ENCODE measurements at places on chromosomes 5 and 9.
A peak's percentile ranks its signal among the peaks of the same experiment; 100 is the strongest.

DNA sequence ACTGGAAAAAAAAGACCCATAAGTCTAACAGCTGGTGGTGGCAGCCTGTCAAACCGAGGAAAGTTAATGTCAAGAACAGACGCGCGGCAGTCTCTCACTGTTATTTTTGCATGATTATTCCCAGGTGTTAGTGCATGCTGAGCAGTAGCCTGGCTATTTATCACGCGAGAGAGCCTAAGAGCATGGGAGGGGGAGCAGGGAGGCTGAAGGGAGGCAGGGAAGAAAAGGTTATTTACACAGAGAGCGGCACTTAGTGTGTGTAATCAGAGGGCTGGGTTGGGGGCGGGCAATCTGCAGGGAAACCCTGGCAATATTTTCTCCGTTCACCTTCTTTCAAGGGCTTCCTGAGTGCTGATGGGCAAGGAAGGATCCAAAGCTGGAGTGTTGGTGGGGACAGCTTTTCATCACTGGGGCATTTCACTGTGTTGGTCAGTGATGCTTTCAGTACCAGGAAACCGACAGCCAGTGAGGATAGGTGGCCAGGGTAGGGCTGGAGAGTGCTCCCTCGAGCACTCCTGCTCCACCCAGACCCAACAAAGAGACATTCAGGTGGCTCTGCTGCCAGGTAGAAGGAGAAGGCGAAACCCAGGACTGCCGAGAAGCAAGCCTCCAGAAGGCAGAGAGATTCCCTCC lies 39.6 kb downstream of the ZNF608 start:
- no peak for DNase-seq

DNA sequence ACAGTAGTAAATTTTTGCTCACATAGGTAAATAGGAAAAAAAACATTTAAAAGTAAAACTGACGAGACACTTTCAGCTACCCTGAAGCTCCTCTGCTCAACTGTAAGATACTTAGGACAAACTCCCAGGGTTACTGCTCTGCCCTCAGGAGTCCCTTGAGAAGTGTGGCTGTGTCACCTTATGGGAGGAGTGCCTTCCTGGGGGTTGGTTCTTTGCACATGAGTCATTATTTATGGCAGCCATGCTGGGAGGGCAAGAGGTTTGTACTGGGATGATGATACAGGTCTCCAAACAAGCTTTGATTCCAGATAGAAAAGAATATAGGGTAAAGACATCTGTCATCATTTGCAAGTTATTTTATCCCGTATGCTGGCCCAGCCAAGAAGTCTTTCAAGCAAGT lies 45.9 kb downstream of the TTC1 start:
- no peak for DNase-seq

DNA sequence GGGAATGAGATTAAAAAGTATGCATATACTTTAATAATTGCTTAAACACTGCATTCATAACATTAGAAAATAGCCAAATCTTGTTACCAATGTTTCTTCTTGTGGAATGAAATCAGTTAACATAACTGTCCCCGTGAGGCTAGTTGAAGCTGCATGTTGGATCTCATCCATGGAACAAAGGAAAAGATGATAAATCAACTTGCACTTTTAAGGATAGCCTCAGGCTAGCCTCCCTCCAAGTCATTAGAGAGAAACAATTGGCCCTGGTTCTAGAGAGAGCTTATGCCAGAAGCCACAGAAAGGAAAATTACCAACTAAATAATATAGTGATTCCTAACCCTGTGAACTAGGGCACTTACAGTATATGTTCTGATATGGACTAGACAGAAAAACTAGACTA lies 66.9 kb downstream of the GRIN3A start:
- no peak for DNase-seq

DNA sequence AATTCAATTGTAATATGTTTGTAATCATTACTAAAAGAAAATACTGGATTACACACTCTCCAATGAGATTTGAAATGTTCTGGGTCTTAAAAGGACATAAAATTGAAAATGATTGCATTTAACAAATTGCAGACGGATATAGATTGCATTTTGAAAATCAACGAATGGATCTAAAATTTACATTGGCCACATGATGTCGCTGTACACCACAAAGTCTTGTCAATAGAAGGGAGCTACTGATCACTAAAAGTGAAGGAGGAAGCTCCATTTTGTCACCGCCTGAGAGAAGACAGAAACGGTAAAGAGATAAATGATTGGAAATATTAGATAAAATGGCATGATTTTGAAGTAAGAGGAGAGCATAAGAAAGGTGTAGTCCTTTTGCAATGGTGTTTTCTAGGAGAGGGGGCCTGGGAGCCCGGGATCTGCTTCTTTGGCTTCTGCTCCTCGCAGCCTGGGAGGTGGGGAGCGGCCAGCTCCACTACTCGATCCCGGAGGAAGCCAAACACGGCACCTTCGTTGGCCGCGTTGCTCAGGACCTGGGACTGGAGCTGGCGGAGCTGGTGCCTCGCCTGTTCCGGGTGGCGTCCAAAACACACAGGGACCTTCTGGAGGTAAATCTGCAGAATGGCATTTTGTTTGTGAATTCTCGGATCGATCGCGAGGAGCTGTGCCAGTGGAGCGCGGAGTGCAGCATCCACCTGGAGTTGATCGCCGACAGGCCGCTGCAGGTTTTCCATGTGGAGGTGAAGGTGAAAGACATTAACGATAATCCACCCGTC lies at the start of gene PCDHA1:
TSS of gene PCDHA1 (plus strand) at position 236 of the 782 bp plus-strand sequence.
- DNase-seq = no peak

- no peak for DNase-seq
These were observed 20.8 kb upstream of the TCERG1 start for GRCh38 chr5:146426305-146426704.

GRCh38 chr9:106423575-106423974 lies 439.4 kb upstream of the ZNF462 start:
- DNase-seq = no peak

- peak; percentile 40 for DNase-seq
These were observed 16.0 kb downstream of the TRMO start for GRCh38 chr9:97906236-97906831.

DNA sequence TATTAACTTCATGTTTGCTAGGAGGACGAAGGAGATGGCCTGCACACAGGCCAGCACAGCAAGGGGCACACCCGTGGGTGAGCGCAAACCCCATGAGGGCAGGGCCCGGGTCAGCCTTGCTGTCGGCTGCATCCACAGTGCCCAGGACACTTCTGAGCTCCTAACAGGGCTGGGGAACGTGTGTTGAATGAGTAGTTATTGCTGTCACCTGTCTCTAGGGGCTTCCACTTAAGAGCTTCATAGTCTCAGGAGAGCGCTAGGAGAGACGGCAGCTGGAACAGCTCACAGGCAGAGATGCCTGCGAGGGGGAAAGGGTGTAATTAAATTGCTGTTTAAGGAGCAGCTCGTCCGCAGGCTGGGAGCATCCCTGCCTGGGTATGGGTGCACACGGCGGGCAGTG lies 91.4 kb upstream of the NEURL1B start:
- no peak for DNase-seq

DNA sequence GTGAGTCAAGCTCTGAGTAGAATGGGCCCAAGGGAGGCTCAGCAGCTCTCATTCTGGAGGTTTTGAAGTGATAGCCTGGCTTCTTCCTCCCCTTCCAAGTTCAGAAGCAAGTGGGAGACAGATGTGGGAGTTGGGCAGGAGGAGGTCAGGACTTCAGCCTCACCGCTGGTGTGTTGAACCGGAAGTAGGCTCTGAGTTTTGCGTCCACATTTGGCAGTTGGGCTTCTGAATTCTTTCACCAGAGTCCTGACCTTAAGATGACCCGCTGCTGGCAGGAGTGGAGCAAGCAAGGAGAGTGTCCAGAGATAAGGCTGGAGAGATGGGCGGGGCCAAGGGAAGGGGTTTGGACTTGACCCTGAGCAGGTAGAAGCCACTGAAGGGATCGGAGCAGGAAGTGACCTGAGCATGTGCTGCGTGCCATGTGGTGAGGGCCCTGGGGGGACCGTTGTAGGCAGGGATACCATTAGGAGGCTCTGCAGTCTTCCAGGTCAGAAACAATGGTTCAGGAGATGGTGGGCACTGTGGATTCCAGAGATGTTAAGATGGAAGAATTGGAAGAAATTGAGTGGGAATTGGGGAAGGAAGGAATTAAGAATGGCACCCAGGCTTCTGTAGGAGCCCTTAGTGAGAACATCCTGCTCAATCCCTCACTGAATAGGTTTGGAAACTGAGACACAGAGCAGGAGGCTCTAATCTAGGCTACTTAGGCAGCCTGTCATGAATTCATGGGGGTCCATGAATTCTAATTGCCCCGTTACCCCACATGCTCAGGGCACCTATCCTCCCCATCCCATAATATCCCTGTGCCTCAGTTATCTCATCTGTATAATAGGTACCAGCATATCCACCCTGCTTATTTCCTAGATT lies 25.9 kb downstream of the GALNT12 start:
- no peak for DNase-seq

GRCh38 chr5:146213210-146213826 lies 9.9 kb downstream of the RBM27 start:
- no peak for DNase-seq

GRCh38 chr9:107214915-107215314 lies 68.2 kb upstream of the RAD23B start:
- no peak for DNase-seq

DNA sequence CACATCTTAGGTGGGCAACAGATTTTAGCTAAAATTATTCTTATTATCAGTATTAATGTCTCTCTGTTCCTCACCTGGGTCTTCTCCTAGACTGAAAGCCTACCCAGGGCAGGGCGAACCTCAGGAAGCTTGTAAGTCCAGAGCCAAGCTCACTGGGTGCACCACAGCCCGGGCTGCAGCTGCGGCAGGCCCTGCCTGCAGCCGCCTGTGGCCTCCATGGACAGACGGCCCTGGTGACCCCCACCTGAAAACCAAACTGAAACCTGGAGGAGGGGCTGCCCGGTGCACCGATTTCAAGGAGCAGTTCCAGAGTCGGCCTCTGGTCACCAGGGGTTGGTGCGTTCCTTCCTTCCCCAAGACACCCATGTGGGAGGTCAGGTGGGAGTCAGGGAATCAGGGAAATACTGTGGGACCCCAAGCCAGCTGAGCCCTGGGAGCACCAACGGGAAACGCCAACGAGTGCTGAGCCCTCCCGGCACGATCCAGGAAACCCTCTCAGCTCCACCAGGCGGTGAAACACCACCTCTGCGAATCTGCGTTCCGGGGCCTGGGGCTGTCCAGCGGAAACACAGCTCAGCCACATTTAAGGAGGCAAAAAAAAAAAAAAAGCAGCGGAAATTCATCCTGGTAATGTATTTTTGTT lies 68.6 kb upstream of the PPP1R26 start:
- DNase-seq = no peak

DNA sequence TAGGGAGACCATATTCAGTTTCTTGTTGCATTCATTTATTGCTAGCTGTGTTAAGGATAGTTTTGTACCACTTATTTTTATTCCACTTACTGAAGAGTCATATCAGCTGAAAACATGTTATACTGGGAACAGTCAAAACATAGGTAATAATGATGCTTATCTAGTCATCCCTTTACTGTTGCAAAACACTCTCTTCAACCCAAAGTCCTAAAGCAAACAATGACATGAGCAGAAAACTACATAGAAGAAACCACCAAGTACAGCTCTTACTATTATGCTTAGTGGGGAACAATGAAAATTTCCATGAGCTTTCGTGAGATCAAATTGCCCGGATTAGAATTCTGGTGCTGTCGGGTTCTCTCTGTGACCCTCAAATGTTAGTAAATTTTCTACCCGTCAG lies 681.4 kb downstream of the NR2F1-AS1 start:
- DNase-seq = no peak

DNA sequence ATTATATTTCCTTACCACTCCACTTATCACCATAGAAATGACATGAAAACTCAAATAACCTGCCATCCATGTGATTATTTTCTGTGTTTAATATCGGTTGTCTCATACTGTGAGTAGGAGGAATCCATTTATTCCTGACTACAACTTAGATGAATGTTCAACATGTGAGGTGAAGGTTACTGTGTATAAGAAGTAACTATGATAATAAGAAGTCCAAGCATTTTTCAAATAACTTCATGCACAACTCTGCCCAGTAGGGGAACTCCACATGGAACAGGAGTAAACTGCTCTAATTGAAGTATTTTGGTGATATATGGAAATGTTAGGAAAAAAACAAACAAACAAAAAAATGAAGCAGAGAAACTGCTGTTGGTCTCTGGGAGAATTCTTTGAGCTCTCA lies 447.5 kb upstream of the GRIN3A start:
- DNase-seq = no peak

- peak; percentile 7 for DNase-seq
These were observed 74.5 kb downstream of the CDKN2A start for GRCh38 chr9:21919377-21920362.

DNA sequence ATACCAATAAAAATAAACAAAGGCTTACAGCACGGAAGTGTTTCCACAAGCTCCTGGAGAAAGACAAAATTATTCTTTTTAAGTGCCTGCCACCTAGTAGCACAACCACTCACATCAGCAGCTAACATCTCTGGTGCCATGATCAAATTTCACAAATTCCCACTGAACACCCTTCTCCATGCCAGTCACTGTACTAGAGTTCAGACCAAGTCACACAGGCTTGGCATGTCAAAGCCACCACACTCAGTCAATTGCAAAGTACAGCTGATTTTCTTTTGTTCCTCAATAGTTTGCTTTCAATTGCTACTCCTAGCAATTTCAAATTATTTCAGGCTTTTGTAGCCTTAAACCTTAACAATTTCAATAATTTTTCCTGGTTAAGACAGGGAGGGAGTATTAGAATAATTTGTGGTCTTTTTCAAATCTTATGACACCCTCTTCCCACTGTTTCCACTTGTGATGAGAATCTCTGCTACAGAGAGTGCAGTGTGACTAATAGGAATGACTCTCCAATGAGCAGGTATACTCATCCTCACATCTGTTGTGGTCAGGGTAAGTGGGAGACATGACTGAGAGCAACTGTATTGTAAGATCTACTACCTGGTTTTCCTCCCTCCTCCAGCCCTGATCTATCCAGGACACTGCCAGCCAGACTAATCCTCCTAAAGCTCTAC lies 46.2 kb downstream of the RNF145 start:
- no peak for DNase-seq

DNA sequence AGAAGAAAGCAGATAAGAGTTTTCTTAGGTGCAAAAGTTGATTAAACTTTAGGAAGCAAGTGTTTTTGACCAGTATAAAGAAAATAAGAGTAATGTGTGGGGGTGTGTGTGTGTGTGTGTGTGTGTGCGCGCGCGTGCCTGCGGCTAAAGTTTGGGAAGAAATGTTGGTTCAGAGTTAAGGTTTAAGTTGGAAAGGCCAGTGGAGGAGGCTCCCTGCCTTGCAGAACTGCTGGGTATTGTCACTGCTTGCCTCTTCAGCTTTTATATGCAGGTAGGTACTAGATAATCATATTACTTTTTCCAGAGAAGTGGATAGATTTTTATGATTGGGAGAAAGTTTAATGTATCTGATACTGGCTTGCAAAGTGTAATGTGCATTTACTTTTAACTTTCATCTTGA lies 2.0 kb downstream of the PIK3R1 start:
- DNase-seq = no peak

Data from effector memory CD4-positive, alpha-beta T cell (primary cell).